Activated naive CD4-positive, alpha-beta T cell treated with anti-CD3 and anti-CD28 coated beads, Interleukin-2, amount 10 ng/mL, durations not matched to agents 5 hours and 36 hours (primary cell): ENCODE measurements at places on chromosomes 13 and 19. TPM values are rescaled to one million over a fixed set of nuclear protein-coding genes. Genes with fewer than 3 reads are reported as not detected.

The SHISA7 gene
- not detected for total RNA-seq

The ZNF549 gene
- 9.5 TPM for total RNA-seq

The CEACAM20 gene
- not detected for total RNA-seq

The ZNF714 gene
- total RNA-seq = 23.0 TPM

The CD79A gene
- 8.6 TPM for total RNA-seq

The ZIK1 gene
- total RNA-seq = 8.0 TPM

The ZNF582 gene
- 3.7 TPM for total RNA-seq

The VSIG10L gene
- 0.28 TPM for total RNA-seq

The PSG1 gene
- total RNA-seq = not detected

The ZNF20 gene
- 6.1 TPM for total RNA-seq

The ZNF254 gene
- total RNA-seq = 10.4 TPM

The SYNE4 gene
- 2.0 TPM for total RNA-seq

The CEP89 gene
- total RNA-seq = 17.6 TPM

The KCTD4 gene
- not detected for total RNA-seq

The ZNF440 gene
- 15.7 TPM for total RNA-seq
